ENCODE measurements at places on chromosomes 16 and 17. TPM values are rescaled to one million over a fixed set of nuclear protein-coding genes. Genes with fewer than 3 reads are reported as not detected.

CLEC3A gene
- not detected for total RNA-seq

TM4SF5 gene
- 0.53 TPM for total RNA-seq

GRIN2A gene
- total RNA-seq = 5.3 TPM

TVP23A gene
- 6.2 TPM for total RNA-seq

ASGR2 gene
- 2.2 TPM for total RNA-seq

DVL2 gene
- 73.5 TPM for total RNA-seq

SDK2 gene
- total RNA-seq = 19.2 TPM

SBK1 gene
- 7.2 TPM for total RNA-seq

CRHR1 gene
- total RNA-seq = 0.23 TPM

PRAC2 gene
- total RNA-seq = not detected

SP6 gene
- total RNA-seq = 2.3 TPM

LHX1 gene
- total RNA-seq = 50.7 TPM

IL34 gene
- 4.7 TPM for total RNA-seq

ESRP2 gene
- 16.1 TPM for total RNA-seq

OTOA gene
- total RNA-seq = 0.18 TPM

PGAP3 gene
- total RNA-seq = 27.8 TPM

STH gene
- total RNA-seq = 0.58 TPM

CALB2 gene
- total RNA-seq = 0.47 TPM

PRR29 gene
- total RNA-seq = 0.99 TPM

RPS15A gene
- total RNA-seq = 1,868 TPM

Data from metanephros (tissue), 2 donors.